ENCODE measurements at places on chromosomes 7 and 10.
A peak's percentile ranks its signal among the peaks of the same experiment; 100 is the strongest.

DNA sequence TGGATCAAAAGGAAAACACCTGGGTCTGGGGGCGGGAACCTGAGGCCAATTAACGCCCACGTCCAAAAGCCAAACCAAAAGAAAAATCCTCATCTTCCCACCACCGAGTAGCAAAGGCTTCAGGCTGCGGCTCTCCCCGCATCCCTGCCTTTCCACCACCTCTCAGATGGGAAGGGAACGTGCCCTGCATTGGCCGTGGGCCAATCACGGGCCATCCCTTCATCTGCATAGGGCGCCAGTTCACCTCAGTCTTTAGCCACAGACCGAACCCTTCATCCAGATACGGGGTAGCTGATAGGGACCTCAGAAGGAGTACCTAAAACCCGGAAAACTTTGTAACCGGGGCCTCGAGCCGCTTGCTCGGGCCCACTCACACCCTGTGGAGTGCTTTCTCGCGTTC is 626 bp downstream of the PRPF18 start:
- peak; percentile 70 for DNase-seq

DNA sequence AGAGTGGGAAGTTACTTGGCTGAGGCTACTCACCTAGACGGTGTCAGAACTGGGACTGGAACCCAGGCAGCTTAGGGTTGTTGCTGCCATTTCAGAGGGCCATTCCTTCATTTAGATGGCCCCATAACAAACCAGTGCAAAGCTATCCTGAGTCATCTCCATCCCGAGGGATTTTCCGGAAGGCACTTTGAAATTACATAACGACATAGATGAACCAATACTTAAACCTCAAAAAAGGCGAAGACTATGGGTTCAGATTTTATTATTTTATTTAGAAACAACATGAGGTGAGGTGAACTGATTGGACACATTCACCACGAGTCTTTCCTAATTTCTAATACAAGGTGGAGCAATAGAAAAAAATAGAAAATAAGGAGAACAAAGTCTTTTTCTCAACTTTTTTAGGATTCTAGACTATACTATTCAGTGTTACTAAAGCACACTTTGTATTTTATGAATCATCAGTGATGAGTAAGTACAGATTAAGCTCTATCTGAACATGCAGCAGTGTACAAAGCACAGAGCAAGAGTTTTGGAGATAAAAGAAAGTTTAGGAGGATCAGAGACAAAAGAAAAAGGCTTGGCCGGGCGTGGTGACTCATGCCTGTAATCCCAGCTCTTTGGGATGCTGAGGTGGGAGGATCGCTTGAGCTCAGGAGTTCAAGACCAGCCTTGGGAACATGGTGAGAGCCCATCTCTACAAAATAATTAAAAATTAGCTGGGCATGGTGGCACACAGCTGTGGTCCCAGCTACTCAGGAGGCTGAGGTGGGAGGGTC is 79.5 kb upstream of the SVIL start:
- no peak for DNase-seq

- peak; percentile 68 for DNase-seq
These were observed 3.8 kb upstream of the STN1 start for GRCh38 chr10:103921750-103922195.

- no peak for DNase-seq
These were observed 101.3 kb downstream of the CHRM2 start for GRCh38 chr7:136969761-136970160.

DNA sequence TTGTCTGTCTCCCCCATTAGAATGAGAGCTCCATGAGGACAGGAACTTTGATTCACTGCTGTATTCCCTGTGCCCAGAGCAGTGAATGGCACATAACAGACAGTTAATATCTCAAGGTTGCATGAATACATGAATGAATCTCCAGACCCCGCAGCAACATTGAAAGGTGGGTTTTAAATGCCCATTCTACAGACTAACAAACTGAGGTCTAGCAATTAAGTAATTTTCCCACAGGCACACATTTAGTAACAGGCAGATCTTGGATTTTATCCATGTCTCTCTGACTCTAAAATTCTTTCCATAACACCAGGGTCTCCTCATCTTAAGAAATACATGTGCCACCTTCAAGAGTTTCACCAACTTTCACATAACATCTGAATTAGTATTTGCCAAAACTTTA is 104.7 kb upstream of the ARID5B start:
- DNase-seq = no peak

DNA sequence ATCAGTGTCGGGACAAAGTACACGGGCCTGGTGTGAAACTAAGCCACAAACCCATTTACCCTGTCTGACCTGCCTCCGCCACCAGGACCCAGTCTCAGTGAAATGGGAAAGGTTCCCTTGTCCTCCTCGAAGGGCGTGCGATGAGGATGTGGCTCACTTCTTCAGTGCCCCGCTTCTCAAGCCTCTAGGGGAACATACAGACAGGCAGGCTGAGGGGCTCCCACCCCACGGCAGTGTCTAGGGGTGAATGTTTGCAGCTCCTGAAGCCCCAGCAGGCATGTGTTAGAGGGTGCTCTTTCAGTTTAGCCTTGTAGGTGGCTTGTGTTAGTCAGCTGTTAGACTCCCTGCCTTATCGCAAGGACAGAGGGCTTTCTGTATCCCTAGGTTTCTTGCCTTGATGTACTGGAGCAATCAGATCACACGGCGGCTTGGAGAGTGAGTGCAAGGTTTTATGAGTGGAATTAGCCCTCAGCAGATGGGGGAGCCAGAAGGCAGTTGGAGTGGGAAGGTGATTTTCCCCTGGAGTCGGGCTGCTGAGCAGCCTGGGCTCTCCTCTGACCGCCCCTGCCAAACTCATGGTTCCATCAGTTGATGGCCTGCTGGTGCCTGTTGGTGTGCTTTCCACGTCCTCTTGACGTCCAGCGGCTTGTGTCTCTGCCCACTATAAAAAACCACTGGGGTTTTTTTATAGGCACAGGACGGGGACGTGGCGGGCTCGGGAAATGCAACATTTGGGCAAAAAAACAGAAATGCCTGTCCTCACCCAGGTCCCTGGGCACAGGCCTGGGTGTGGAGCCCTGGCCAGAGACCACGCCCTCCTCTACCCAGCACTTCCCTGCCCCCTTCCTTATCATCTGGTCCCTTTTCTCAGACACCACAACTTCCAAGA is 759 bp downstream of the NUDT1 start:
- no peak for DNase-seq

GRCh38 chr7:151869968-151870918 is 6.7 kb downstream of the PRKAG2 start:
- DNase-seq = no peak

DNA sequence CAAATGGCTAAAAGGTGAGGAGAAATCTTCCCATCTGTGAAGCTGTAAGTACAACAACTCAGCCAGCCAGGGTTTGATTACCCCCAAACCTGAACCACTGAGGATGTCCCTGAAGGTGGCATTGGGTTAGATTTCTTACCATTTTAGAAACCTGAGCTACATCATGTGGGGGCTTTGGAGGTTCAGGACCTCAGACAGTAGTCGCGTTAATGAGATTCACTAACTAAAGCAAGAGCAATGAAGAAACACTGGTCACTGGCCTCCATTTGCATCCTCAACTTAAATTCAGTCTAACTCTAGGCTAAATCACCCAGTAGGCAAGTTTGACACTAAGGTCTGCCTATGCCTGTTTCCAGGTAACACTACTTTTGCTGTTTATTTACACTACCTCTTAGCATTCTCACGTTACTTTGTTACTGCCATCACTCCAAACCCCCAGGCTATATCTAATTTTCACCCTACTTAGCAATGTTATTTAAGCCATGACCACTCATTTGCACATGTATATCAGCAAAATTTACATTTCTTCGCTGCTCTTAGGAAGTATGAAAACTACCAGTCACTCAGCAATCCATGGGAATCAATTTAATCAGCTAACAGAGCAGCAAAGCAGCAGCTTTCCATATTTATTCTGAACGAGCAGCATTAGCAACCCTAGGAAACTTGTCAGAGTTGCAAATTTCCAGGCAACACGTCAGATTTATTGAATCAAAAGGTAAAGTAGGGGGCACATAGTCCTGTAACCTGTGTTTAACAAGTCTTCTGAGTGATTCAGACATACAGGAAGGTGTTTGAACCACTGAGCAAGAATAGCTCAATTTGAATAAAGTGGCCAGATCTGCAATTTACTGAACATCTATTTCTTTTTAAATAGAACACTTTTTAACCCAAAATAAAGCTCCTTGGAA is 788.4 kb upstream of the SORCS1 start:
- DNase-seq = no peak

GRCh38 chr10:101073631-101074030 is 11.8 kb downstream of the KAZALD1 start:
- DNase-seq = no peak

Data from islet precursor cell (in vitro differentiated cells).